Stimulated activated CD8-positive, alpha-beta memory T cell treated with anti-CD3 and anti-CD28 coated beads, Interleukin-12 subunit alpha, Interleukin-12 subunit beta, amount 100 ng/mL, for 1 hour (primary cell): ENCODE measurements at places on chromosomes 2 and 18.

DNA sequence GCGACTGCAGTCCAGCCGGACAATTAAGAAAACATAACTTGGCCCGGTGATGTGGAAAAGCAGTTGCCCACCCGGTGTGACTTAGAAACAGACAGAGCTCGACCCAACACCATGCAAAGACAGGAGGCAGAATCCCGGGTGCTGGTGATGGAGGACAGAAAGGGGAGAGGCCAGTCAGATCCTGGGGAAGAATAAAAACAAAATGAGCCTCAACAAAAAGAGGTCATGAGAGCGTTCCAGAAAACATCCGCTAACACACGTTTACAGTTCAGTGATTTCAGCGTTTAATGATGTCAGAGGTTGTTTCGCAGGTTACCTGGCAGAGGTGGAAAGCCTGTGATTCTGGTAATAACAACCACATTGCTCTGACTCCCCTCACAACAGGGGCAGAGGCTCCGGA lies 111.9 kb downstream of the OSR1 start:
- DNase-seq = no peak

- DNase-seq = no peak
Observed at GRCh38 chr2:194985258-194985657, 671.8 kb upstream of the SLC39A10 start.

GRCh38 chr2:227460070-227460485 lies 11.9 kb upstream of the AGFG1 start:
- peak; percentile 29 for DNase-seq

GRCh38 chr2:207166349-207167098 lies 776 bp upstream of the KLF7 start:
- peak; percentile 46 for DNase-seq

GRCh38 chr2:158922601-158923000 lies 45.8 kb upstream of the TANC1 start:
- DNase-seq = no peak

DNA sequence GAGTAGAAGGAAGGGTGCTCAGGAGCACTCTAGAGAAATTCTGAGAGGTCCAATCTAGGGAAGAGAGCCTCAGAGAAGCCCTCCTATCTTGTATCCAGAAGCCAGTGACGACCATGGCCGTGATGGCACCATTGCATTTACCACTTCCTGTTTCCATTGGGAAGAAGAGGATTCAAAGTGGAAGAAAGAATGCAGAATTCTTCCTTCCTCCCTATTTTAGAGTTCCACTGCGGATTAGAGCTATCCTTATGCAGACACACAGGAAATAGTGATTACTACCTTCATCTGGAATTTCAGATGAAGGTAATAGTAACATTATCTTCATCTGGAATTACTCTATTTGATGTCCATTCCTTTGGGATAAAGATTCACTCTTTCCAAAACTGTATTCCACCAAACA lies 45.6 kb upstream of the PCBP1 start:
- DNase-seq = no peak

DNA sequence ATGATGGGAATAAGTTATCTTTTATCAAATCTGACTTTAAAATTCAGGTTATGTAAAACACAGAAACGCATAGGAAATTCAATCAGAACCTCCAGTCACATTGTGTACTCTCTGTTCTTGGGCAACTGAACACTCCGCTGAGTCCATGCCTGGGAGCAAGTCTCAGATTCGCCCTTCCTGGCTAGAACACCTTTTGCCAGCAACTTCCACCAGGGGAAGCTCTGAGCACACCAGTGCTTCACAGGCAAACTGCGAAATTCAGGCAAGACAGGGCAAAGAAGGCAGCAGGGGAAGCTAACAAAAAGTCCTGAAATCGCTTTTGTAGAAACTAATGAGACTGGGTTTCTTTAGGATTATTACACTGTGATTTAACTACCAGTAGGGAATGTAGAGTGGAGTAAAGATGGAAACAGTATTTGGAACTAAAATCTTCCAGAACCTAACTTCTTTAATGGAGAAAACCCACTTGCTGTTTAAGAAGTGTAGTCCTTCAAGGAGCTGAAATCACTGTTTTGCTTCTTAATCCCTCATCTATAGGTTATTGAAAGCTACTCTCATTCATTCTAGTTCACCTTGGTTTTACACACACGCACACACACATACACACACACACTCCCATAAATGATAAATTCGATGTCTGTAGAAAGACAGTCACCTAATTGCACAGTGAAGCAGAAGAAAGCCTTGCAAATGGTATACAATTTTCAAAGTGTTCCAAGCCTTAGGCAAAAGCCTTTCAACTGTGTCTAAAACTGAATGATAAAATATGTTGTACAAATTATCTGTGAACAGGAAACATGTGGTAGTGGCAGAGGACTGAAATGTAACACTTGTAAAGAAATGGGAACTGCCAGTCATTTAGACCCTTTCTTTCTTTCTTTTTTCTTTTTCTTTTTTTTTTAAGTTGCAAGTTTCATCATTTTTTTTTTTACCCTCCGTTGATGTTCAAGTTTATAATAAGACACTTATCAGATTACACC lies 214.5 kb downstream of the TMEM182 start:
- no peak for DNase-seq

GRCh38 chr2:52288596-52288995 lies 1256.7 kb upstream of the NRXN1 start:
- no peak for DNase-seq

GRCh38 chr18:13138420-13139139 lies 80.0 kb upstream of the LDLRAD4 start:
- no peak for DNase-seq
